ENCODE measurements at places on chromosomes 5 and 9.

DNA sequence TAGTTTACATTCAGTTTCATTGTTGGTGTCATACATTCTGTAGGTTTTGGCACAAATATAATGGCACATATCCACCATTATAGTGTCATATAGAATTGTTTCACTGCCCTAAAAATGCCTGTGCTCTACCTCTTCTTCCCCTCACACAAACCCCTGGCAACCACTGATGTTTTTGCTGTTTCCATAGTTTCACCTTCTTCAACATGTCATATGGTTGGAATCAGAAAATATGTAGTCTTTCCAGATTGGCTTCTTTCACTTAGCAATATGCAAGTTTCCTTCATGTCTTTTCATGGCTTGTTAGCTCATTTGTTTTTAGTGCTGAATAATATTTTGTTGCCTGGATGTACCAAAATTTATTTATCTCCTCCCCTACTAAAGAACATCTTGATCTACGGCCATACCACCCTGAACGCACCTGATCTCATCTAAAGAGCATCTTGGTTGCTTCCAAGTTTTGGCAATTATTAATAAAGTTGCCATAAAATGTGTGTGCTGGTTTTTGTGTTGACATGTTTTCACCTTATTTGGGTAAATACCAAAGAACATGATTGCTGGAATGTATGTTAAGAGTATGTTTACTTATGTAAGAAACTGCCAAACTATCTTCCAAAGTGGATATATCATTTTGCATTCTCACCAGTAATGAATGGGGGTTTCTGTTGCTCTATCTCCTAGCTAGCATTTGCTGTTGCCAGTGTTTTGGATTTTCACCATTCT is 17.0 kb upstream of the CDK20 start:
- no peak for DNase-seq

DNA sequence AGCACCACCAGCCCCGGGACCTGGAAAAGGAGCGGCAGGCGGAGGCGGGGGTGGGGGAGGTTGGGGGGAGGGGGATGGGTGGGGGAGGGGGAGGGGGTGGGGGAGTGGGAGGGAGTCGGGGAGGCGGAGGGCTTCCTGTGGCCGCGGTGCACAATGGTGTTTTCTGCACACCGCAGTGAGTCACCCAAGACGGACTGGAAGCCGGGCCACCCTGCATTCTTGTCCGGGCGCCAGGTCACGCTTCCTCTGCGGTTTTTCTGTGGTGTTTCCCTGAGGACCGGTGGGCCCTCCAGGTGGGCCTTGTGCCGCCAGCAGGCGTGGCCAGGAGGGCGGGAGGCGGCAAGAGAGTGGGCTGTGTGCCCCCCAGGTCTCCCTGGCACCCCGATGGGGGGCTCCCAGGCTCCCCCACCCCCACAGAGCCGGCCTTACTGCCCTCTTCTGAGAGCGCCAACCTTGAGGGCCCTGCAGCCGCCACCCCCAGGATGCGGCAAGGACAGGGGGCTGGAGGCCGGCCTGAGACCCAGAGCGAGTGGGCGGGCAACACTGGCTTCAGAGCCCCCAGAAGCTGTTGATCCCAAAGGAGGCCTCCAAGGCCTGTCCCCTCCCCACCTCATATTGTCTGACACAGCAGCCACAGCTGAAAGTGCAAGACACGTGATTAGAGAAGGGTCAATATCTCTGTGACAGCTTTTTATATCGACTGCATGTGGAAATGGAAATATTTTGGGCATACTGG is 11.1 kb downstream of the EXD3 start:
- DNase-seq, result no peak

- DNase-seq, result no peak
Measured at GRCh38 chr5:14204785-14205321, 61.7 kb downstream of the TRIO start.

DNA sequence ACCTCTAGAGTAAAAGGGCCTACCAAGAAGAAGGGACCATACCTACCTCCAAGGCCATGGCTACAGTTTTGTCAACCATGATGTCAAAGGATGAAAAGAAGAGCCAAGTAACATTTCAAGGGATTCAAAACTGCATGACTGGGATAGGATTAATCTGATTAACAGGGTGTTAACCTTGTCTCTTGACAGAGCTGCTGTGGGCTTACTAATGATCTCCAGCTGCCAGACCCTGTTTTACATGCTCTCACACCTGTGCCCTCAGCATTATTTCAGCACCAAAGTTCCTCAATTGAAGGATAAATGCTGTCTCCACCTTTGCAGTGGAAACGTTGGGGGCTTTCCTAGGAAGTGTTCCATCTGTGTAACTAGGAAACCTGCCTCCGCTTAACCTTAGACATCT is 78.3 kb downstream of the DMAC1 start:
- DNase-seq, result no peak

- no peak for DNase-seq
Measured at GRCh38 chr5:17180864-17181723, 36.3 kb upstream of the BASP1 start.

GRCh38 chr5:126746290-126746689 is 30.6 kb upstream of the LMNB1 start:
- DNase-seq, result no peak

DNA sequence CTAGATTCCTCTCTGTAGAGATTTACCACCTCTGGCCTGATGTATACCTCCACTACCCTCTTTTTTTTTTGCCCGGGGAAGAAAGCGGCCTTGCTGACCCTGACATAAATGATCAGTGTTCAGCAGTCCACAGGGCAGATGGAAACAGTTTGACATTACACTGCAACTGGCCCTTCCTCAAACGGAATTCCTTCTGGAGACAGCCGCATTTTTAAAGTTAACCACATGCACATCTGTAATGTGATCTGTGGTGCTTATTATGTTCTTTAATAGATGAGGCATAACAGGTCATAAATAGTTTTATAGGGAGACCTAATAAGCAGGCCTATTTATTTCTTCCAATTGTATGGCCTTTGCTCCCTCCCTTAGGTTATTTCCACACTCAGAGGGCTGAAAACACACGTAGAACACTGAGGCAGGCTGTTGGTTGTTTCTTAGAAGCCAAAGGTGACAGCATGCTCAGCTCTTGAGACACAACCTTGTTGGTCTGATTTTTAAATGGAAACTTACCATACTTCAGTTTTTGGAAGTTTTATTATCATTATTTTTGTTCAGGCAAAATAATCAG is 84.0 kb upstream of the APC start:
- DNase-seq, result no peak

- DNase-seq, result no peak
Measured at GRCh38 chr5:123278284-123278683, 144.9 kb downstream of the CEP120 start.

DNA sequence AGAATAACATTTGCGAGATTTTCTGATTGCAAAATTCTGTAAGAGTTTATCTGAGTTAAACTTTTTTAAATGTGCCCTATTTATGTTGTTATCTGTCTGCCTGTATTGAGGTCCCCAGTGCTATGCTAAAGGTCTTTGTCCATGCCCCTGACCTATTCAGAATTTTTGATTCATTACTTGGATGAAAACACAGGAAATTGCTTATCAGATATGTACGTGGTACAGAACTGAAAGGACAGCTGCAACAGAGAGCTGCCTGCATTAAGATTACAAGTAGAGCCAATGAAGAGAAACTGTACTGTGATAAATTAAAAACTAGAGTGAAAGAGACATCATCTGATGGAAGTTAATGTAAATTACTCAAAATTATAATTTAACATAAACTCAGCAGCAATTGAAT is 408.8 kb downstream of the ADGRV1 start:
- DNase-seq, result no peak

DNA sequence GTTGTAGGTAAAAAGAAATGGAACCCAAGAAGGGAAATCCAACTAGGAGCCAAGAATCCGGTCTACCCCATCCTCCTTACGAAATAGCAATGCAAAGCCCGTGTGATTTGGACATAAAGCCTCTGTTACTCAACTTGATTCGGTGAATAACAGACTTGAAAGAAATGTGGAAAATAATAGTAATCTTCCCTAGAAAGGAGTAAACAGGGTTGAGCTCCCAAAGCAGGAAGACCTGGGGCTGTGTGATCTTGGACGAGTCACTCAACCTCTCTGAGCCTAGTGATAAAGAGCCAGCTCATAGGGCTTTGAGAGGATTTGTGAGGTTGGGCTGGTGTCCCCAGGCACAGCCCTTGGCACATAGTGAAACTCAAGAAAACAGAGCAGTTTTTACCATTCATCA is 42.7 kb upstream of the IL17B start:
- DNase-seq, result no peak

DNA sequence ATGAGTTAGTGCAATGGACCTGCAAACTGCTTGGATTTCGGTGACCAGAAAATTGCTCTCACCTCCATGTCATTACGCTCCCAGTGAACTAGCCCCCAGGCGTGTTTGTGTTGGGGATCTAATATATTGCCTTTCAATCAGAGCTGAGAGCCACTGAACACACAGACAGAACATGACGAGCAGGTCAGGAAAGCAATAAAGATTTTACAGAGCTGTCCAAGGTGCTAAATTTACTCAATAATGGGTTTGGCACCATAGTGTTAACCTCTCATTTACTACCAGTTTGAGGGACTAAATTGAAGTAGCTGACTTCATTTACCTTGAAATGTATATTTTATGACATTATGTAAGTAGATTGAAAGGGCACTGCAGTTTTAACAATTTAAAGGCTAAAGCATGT is 383.0 kb downstream of the EBF1 start:
- DNase-seq, result no peak

- no peak for DNase-seq
Measured at GRCh38 chr5:76393035-76393680, 9.9 kb upstream of the IQGAP2 start.

- no peak for DNase-seq
Measured at GRCh38 chr9:4558371-4558998, 68.2 kb downstream of the SLC1A1 start.

- DNase-seq, result no peak
Measured at GRCh38 chr9:38132956-38133355, 63.9 kb upstream of the SHB start.

- no peak for DNase-seq
Measured at GRCh38 chr9:120935383-120935857, 8.8 kb upstream of the TRAF1 start.

DNA sequence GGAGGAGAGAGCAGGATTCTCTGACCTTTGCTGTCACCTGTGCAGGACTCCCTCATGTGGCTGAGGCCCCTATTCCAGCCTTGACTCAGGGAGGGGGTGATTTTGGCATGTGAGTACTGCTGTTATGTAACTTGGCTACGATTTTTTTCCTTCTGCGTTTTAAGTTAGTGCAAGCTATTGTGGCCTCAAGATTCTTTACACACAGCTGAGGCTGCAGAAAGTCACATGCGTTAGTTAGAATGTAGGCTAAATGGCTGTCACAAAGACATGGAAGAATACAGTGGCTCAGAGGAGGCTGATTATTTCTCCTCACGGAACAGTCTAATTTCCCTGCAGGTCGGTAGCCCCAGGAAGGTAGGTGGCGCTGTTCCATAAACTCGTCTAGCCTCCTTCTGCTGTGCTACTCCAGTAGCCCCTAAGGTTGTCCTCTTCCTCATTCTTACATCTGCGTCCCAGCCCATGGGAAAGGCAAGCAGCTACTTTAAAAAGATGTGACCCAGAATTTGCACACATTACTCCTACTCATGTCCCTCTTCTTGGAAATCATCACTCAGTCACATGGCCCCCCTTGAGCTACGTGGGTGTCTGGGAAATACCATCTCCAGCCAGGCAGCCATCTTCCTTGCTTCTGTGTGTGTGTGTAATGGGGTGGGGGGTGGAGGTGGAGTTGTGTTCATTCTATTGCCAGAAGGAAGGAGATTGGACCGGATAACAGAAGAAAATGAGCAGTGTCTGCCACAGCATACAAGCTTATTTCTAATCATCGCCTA is 486.6 kb downstream of the CCDC171 start:
- DNase-seq, result no peak

DNA sequence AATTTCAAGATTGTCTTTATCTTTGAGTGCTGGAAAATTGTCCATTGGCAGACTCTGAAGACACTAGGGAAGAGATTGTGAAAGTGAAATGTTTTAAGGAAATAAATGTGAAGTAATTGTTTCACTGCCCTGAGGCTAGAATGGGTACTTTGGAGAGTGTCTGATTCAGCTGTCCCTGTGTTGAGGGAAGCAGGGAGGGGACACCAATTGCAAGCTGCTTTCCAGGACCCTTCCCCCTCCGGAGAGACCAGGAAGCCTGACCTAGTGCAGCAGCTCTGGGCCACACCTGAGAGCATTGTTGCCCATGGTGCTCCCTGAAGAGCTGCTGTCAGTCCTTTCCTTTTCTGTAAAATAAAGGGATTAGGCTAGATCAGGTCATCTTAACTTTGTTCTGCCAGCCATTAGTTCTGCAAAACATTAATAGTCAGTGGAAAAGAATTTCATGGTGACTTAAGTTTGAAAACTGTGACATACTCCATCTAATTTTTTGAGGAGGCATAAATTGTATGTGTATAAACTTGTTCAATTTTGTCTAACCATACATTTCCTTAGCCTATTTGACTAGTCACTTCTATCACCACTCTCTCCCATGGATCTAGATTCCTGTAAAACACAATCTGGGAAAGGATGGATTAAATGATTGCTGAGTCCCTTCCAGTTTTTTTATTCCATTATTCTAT is 18.8 kb downstream of the MAP1B start:
- DNase-seq, result no peak

DNA sequence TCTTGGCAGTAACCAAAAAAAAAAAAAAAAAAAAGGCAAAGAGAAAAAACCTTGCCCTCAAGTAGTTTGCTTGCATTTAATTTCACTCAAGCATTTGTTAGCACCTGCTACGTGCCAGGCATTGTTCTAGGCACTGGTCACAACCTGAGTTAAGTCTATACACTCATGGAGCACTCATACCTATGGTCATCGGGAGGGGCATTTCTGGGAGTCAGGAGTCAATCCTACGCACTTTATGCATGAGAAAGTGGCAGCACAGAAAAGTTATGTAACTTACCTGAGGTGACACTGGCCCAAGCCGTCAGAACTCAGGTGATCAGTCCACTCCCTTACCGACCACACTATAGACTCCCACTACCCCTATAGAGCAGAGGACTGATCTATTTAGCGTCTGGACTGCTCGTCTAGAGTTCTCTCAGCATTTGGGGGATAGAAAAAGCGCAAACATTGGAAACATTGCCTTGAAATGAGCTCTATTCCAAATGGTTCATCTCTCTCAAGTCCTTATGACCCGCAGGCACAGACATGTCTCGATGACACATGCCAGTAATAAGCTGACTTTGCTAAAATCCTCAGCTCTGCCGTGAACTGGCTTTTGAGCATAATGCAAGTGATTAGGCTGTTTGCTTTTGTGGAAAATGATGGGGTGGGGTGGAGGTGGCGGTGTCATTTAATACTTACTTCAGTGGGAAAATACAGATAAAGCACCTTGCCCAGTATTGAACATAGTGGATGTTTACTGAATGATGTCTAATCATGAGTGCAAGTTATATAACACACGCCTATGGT is 160.2 kb downstream of the ARHGEF28 start:
- DNase-seq, result no peak

GRCh38 chr5:178072749-178073148 is 40.6 kb upstream of the N4BP3 start:
- no peak for DNase-seq

DNA sequence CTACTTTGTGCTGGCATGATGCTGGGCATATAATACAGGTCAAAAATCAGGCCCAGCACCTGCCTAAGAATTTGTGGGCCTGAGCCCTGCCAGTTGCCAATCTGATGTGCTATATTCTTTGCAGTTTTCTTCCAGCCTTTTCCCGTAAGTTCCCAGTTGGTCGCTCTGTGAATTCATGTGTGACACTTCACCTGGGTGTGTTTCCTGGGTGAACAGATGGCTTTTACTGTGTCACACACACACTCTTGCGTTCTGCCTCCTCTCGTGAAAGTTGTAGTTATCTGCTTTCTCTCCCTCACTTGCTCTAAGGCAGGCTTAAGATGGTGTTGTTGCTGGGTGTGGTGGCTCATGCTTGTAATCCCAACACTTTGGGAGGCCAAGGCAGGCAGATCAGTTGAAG is 153.5 kb upstream of the DMRT1 start:
- no peak for DNase-seq
